Stomach (tissue), 19 donors: ENCODE measurements at places on chromosomes 3 and 15. TPM values are rescaled to one million over a fixed set of nuclear protein-coding genes. Genes with fewer than 3 reads are reported as not detected.

Gene SPINK8
- not detected for total RNA-seq

GRCh38 chr3:171206283-171206682, 179.8 kb upstream of the SLC2A2 start:
- H3K36me3 ChIP-seq, result no peaks in the 10 kb centered on the region
- no peaks in the 10 kb centered on the region for H3K4me1 ChIP-seq
- no peak for DNase-seq
- H3K4me3 ChIP-seq, result no peak overlapping the region

GRCh38 chr15:23073890-23074646, 34.7 kb upstream of the TUBGCP5 start:
- H3K4me1 ChIP-seq, result peaks cover 6% of the 10 kb centered on the region
- no peaks in the 10 kb centered on the region for H3K36me3 ChIP-seq
- H3K27me3 ChIP-seq, result no peaks in the 10 kb centered on the region

GRCh38 chr3:152234657-152235375, 33.9 kb upstream of the MBNL1 start:
- no peak for DNase-seq
- H3K36me3 ChIP-seq, result no peaks in the 10 kb centered on the region
- H3K4me1 ChIP-seq, result no peaks in the 10 kb centered on the region
- H3K27me3 ChIP-seq, result no peaks in the 10 kb centered on the region
- no peak overlapping the region for H3K4me3 ChIP-seq
- H3K27ac ChIP-seq, result no peak overlapping the region

- no peaks in the 10 kb centered on the region for H3K36me3 ChIP-seq
- no peak for DNase-seq
- peaks cover 6% of the 10 kb centered on the region for H3K27me3 ChIP-seq
- no peak overlapping the region for H3K27ac ChIP-seq
Observed at GRCh38 chr15:40444736-40445135, 4.0 kb downstream of the BAHD1 start.

GRCh38 chr3:133295199-133295901, 104.5 kb upstream of the BFSP2 start:
- H3K36me3 ChIP-seq, result no peaks in the 10 kb centered on the region
- no peak overlapping the region for H3K27ac ChIP-seq
- H3K4me1 ChIP-seq, result no peaks in the 10 kb centered on the region
- DNase-seq, result no peak

DNA sequence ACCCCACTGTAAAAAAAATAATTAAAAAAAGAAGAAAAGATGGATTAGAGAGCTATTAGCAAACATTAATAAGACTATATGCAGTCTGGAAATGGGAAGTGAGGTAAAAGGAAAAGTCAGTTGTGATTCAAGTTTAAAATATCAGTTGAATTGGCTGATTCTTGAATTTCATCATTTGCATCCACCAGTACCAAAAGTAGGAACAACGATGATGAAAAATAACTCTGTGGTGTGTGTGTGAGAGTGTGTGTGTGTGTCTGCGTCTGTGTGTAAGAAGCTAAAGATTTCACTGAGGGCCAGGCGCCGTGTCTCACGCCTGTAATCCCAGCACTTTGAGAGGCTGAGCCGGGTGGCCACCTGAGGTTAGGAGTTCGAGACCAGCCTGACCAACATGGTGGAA, 56.0 kb upstream of the SLC4A7 start:
- no peaks in the 10 kb centered on the region for H3K27me3 ChIP-seq
- no peak for DNase-seq
- H3K27ac ChIP-seq, result no peak overlapping the region
- H3K36me3 ChIP-seq, result no peaks in the 10 kb centered on the region
